ENCODE measurements at places on chromosomes 6 and 20.
A peak's percentile ranks its signal among the peaks of the same experiment; 100 is the strongest.

DNA sequence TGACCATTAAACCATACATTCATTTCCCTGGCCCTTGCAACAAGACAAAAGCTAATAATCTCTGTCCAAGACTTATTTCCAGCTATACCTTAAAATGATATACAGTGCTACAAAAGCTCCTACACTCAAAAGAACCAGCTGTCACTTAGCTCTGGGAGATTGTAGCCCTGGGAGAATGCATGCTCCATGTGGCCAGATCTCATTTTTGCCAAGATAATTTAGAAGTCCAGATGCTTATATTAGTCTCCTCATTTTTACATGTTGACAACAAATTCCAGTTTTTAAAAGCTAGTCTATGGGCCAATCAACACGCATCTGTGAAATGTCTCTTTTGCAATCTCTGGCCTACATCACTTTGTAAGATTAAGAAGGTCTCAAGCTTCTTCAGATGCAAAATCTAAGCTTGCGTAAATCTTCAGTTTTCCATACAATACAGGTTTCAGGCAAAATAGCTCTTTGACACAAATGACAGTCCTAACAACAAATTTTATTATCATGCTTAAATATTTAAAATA is 27.1 kb downstream of the TASP1 start:
- no peak for DNase-seq

DNA sequence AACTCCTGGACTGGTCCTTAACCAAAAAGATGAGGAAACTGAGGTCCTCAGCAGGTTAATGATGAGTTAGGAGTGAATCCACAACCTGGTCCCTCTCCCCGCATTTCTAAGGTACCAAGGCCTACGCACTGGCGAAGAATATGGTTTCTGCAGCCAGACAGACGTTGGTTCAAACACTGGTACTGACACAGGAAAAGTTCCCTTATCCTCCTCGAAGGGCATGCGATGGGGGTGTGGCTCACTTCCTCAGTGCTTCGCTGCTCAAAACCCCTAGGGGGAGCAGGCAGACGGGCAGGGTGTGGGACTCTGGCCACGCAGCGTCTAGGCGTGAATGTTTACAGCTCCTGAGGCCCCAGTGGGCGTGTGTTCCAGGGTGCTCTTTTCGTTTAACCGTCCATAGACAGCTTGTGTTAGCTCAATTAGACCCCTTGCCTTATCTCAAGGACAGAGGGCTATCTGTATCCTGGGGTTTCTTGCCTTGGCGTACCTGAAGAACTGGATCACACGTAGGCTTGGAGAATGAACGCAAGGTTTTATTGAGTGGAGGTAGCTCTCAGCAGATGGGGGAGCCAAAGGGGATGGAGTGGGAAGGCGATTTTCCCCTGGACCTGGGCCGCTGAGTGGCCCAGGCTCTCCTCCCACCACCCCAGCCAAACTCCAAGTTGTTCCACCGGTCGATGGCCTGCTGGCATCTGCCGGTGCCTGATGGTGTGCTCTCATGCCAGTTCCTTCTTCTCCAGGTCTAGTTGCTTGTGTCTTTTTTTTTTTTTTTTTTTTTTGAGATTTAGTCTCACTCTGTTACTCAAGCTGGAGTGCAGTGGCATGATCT is 31.8 kb upstream of the PTPN1 start:
- no peak for DNase-seq

GRCh38 chr6:89944826-89945407 is 50.6 kb downstream of the GJA10 start:
- peak; percentile 23 for DNase-seq

GRCh38 chr6:32825966-32826365 is 9.2 kb upstream of the HLA-DOB start:
- DNase-seq = peak; percentile 44

GRCh38 chr20:58389324-58389967 is 417 bp downstream of the VAPB start:
- peak; percentile 11 for DNase-seq

GRCh38 chr20:18466574-18466893 is 296 bp downstream of the DZANK1 start:
- DNase-seq = no peak

DNA sequence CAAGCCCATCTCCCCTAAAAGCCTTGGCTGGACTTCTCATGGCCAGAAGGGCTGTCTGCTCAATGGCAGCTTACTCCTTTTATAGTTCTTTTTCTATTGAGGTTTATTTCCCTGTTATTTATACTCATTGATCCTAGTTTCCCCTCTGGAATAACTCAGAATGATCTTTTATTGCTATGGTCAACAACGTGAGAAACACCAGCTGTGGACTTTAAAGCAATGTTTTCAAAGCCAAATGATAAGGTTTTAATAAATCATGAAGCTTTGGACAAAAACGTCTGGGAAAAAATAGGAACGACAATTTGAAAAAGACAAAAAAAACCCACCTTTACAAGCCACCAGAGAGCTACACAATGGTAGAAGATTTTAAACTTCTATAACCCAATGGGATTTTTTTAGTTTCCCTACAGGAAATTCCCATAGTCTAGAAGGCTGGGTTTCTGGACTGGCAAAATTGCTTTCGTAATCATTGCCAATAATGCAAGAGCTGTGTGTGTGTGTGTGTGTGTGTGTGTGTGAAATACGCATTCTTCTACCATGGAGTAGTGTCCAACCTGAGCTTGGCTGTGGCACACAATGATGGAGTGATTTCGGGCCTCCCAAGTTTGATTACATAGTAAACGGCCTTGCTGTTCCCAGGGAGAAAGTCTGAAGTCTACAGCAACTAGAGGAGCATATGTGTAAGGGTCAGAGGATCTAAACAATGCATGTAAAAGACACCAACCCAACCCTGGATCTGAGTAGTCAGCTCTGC is 396.0 kb downstream of the SYNE1 start:
- no peak for DNase-seq

GRCh38 chr6:34585108-34585507 is 29.0 kb upstream of the SPDEF start:
- no peak for DNase-seq

GRCh38 chr6:91221072-91221720 is 634.3 kb upstream of the MAP3K7 start:
- no peak for DNase-seq

GRCh38 chr20:16477632-16478031 is 95.6 kb downstream of the KIF16B start:
- no peak for DNase-seq

GRCh38 chr6:110626442-110626841 is 150.0 kb upstream of the SLC22A16 start:
- no peak for DNase-seq

- DNase-seq = no peak
Measured at GRCh38 chr6:137414599-137414998, 79.6 kb downstream of the OLIG3 start.

DNA sequence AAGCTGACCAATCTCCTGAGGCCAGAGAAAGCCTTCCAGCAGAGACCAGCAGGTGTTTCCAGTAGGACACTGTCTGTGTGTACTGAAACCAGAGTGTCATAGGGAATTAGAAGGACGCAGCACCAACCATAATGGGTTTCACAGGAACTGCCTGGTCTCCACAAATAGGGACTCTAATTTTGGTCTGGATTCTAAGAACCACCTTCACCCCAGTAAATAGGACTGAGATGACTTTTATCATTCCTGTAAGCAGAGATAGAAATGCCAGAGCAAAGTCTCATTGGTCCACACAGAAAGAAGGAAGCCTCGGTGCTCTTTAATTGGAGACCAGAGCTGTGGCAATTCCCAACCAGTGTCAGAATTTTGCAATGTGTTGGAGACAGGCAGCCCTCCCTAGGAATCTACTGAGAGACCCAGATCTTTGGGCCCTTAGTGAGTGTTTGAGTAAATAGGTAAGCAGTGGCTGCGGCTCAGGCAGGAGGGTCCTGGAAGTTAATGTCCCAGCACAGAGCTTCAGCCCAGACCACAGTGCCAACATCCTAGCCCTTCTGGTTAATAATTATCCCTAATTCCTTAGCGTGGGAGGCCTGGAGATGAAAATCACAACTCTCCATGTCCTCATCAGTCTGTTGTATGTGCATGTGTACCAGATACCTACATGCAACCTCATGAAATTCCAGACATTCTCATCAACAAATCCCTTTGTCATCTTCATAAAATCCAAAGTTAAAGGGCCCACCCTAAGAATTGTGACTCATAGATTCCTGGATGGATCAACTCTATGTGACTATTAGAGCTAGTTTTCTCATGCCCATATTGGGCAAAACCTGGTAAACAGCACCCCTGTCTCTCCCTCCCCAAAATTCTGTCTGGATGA is 81.2 kb downstream of the UNC5CL start:
- peak; percentile 87 for DNase-seq

GRCh38 chr20:61916318-61916891 is 149.3 kb downstream of the TAF4 start:
- DNase-seq = no peak

- no peak for DNase-seq
Measured at GRCh38 chr20:48740292-48740649, 87.5 kb downstream of the PREX1 start.

- DNase-seq = no peak
Measured at GRCh38 chr6:583635-584034, 73.3 kb downstream of the HUS1B start.

DNA sequence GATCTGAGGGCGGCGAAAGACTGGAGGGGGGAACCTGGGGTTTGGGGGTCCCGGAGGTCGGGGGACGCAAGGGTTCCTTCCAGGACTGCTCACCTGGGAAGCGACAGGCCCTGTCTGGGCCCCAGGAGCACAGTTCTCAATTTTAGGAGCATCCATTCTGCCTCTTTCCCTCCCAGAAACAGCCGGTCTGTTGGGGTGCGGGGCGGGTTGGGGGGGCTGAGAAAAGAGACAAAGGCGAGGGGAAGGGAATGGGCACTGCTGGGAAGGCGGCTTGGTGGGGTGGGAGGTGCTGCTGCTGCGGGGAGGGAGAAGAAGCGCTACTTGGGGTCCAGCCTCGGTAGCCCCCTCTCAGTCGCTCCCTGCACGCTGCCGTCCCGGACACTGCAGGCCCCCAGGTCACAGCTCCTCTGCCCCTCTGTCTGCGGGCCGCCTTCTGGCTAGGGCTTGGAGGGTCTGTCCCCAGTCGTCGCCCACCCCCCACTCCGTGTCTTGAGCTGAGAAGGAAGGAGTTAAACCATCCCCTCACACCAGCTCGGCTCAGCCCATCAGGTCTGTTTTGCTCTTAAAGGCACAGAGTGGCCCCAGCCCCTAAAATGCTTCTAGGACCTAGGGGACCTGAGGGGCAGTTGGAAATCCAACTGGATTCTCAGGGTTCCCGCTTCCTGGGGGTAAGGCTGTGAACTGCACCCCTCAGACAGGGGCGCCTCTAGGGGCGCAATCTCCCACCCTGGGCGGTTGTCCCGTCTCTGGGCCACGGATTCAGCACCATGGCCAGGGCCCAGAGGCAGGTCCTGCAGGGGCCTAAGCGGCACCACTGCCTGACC is 690 bp downstream of the GDAP1L1 start:
- peak; percentile 0 for DNase-seq

GRCh38 chr6:119138906-119139541 is 60.6 kb upstream of the FAM184A start:
- DNase-seq = no peak

GRCh38 chr20:20102716-20103258 is 50.5 kb downstream of the CFAP61 start:
- DNase-seq = no peak

All from HFFc6 (cell line).